Stimulated activated CD4-positive, alpha-beta T cell treated with anti-CD3 and anti-CD28 coated beads, Interleukin-12 subunit alpha, Interleukin-12 subunit beta, amount 100 ng/mL, for 48 hours (primary cell): ENCODE measurements at places on chromosomes 1 and 21.
A peak's percentile ranks its signal among the peaks of the same experiment; 100 is the strongest.

DNA sequence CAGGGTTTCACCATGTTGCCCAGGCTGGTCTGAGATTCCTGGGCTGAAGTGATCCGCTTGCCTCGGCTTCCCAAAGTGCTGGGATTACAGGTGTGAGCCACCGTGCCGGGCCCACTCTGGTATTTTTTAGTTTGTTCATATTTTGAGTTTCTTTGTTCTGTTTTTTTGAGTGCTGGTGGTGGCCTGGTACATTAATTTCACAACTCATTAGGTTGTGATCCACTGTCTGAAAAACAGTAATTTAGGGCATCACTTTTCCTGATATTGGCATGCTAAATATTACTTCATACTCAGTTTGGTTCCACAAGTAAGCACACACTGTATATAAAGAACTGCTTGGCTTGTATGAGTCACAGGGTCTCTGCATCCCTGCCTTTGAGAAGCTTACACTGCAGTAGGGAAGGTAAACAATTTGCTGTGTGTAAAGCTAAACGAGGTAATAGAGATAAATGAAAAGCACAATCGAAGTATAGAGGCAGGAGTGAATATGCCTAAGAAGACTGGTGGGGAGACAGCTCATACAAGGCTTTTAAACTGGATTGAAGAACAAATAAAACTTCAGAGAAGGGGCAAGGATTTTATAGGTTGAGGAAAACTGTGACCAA, 7.7 kb downstream of the SNX27 start:
- no peak for DNase-seq

DNA sequence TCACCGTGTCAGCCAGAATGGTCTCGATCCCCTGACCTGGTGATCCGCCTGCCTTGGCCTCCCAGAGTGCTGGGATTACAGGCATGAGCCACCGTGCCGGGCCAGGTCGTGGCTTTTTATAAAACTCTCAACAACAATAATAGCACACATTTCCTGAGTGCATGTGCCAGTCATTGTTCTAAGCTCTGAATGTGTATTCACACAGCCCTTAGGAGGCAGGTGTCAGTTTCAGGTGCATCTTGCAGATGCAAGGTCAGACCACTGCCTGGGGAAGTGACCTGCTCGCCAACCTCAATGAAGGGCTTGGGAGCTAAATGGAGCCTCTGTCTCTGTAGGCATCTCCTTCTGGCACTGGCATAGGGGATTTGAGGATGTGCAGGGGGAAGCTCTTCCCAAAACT, 1.6 kb upstream of the LEFTY2 start:
- no peak for DNase-seq

DNA sequence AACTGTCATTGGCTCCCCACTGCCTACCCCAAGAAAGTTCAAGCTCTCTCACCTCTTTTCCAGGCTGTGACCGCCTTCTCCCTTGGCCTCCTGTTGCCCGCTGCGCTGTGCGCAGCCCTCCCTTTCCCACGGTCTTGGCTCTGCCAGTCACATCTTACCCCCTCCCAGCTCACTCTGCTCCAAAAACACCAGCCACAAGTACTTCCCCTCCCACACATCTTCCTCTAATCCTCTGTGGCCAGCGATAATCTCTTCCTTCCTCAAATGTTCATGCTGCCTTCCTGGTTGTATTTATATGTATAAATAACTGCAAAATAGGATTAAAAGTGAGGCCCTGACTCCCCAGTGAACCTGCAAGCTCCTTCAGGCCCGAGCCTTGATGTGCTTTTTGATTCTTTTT, 81.8 kb downstream of the AJAP1 start:
- DNase-seq, result no peak

GRCh38 chr21:29477347-29477746, 178.6 kb downstream of the BACH1 start:
- no peak for DNase-seq

DNA sequence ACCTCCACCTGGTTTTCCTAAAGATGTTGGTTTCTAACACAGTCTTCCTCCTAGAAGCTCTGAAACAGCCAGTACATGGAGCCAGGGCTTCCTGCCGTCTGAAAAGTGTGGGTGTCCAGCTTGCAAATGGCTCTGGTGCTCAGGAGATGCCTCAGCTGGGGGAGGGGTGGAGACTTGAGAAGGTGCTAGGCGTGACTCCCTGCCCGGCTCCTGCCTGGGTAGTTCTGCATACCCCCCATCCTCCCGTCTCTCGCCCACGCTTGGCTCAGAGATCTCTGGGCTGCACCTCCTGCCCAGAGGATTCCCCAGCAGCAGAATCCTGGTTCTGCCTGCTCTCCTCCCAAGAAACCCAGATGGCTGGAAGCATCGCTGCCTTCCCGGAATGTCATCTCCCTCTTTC, 16.9 kb downstream of the STUM start:
- DNase-seq, result no peak

DNA sequence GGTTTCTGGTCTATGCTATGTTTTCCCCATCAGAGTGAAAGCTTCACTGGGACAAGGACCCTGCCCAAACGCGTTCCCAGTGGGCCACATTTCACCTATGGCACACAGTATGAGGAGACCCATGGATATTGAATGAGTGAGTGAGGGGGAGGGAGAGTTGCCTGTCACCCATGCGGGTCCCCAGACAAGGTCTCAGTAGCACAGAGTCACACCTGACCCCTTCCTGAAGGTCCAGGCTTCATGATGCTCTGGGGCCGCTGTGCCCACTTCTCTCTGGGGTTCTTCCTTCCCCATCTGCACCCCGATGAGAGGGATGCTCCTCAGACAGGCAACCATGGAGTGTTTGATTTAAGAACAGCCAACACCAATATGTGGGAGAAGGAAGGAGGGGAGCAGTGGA, 72.3 kb upstream of the CSF3R start:
- no peak for DNase-seq

DNA sequence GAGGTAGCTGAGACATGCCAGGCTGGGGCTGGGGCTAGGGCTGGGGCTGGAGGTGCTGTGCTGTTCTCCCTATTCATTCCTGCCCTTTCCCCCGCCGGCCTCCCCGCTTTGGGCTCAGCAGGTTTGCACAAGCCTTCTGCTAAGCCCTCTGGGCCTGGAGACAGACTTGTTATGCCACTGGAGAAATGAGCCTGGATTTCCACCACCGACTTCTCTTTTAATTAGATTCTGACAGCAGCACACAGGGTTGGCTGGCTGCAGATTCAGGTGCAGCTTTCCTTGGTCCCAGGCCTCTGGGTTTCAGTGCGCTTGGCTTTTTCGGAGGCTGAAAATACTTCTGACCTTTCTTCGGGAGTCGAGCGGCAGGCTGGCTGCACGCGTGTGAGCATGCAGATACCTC, 71.5 kb upstream of the ACTL8 start:
- DNase-seq, result no peak

GRCh38 chr1:160205242-160206035, at the start of gene PEA15:
PEA15 (plus strand) TSS chr1:160205384; CDS start chr1:160211545, 6,161 bp downstream.
- peak; percentile 61 for DNase-seq

DNA sequence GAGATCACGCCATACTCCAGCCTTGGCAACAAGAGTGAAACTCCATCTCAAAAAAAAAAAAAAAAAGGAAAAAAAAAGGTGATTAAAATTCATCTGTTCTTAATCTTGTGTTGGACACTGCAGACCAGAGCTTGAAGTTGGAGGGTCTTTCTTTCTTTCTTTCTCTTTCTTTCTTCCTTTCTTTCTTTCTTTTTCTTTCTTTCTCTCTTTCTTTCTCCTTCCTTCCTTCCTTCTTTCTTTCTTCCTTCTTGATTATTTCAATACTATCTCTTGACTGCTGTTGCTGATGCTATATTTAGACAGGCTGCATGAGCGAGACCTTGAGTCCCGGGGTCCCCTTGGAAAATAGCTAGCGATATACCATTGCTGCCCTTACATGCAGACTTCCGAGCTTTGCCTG, 107.4 kb upstream of the ADAR start:
- DNase-seq, result no peak

DNA sequence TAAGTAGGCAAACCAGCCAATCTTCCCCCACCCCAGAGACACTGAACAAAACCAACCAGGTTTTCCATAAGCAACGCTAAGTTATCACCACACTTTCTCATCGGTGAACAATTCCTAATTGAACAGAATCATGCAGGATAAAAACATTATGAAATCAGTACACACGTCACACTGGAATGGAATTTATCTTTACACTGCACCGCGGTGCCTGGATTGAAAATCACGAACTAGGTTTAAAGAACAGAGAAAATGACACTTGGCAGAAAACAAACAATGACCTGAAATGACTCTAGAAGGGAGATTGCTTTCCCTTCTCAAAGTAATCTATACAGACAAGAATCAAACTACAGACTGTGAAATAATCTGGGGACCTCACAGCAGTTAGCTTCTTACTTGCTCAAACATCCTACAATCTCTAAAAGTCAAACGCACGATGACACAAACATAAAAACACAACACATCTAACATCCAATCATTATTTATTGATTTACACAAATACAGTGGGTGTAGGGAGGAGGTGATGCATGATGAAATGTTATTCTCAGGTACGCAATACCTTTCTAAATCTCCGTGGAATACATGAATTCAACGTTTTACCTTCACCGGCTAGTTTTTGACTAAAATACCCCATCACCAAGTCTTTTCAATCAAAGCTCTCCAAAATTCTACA, 1.9 kb downstream of the EIF4G3 start:
- no peak for DNase-seq

GRCh38 chr1:192904438-192904895, 95.6 kb downstream of the RGS2 start:
- no peak for DNase-seq

DNA sequence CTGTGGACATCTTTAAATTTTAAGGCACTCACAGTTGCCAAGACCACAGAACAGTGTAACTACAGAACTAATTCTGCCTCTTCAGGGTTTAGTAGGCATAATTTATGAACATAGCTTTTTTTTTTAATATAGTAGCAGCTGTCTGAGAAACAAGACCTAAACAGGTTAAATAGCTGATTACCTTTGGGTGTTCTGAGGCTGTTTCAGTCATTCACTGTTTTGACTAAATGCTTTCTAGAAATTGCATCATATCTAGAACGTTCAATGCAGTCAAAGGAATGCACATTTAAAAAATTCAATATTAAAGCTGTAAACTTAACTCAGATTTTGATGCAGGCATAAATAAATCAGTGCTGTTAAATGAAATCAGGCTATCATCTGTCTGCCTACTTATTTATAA, 101.6 kb downstream of the BRINP3 start:
- no peak for DNase-seq

- DNase-seq, result peak; percentile 38
Observed at GRCh38 chr1:41917835-41918449, 780 bp downstream of the HIVEP3 start.
